Fibroblast of villous mesenchyme (primary cell): ENCODE measurements at places on chromosomes 5 and 9. TPM values are rescaled to one million over a fixed set of nuclear protein-coding genes. Genes with fewer than 3 reads are reported as not detected.

The IFNA1 gene
- not detected in 2 replicates for total RNA-seq

The IL5 gene
- not detected in 2 replicates for total RNA-seq

The AQP7 gene
- total RNA-seq, result not detected in 2 replicates

The IGIP gene
- total RNA-seq, result 6.4 and 7.8 TPM in 2 replicates

The FST gene
- 29.8 and 52.5 TPM in 2 replicates for total RNA-seq

The SPINK6 gene
- total RNA-seq, result not detected in 2 replicates

The ENDOG gene
- 17.3 and 26.4 TPM in 2 replicates for total RNA-seq

The AK3 gene
- 54.4 and 72.5 TPM in 2 replicates for total RNA-seq
